Right ventricle myocardium superior (tissue), 1 donor: ENCODE measurements at places on chromosomes 16 and 17.

GRCh38 chr16:83393196-83393981, 414.4 kb upstream of the HSBP1 start:
- DNase-seq = no peak

- DNase-seq = no peak
These were observed 42.7 kb downstream of the GNA13 start for GRCh38 chr17:65013613-65014391.

DNA sequence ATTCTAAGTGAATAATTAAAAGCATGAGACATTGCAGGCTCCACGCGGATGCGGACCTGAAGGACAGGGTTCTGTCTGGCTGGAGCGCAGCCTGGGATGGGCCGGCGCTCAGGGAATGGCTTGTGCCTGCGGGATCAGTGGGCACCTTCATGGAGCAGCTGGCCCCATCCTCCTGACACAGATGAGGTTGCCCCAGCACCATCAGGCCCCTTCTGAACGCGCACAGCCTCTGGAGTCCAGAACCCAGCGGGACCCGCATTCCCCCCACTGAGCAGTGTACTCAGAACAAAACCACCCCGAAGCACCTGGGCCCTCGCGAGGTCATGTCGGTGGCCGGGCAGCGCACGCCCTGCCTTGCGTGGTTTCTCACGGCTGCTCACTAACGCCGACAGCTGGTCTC, 70.5 kb upstream of the CHMP6 start:
- DNase-seq = no peak

DNA sequence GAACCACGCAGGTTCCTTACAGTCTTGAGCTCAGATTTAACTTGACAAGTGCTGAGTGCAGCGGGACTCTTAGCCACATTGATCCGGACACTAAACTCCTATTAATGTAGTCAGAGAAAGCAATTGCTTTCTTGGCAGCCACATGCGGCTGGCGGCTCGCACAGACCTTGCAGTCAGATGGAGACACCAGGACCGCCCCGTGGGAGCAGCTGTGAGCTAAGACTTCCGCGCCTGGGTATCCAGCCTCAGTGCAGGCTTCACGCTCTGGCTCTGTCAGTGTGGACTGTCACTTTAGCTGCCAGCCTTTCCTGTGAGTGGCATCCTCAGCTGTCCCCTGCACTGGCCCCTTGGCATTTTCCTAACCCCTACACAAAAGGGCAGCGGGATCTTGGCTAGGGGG, 80.9 kb upstream of the NLRP1 start:
- DNase-seq = no peak

DNA sequence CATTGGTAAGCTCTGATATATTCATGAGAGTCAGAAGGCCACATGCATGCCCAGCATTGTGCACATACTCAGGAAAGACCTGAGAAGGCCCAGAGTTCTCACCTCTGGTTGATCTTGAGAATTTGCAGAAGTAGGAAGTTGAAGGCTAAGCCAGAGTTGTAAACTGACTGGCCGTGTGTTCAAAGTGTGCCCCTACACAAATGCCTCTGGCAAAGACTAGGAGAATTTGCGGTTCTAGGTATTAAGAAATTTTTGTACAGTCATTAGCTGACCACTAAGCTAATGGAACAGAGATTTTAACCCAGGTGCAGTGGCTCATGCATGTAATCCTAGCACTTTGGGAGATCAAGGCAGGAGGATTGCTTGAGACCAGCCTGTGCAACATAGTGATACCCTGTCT, 25.0 kb downstream of the FBXL20 start:
- no peak for DNase-seq

GRCh38 chr16:49373504-49373903, at the start of gene C16orf78:
Gene C16orf78, plus strand, starts transcription at chr16:49373804. Its CDS starts 136 bp downstream, at chr16:49373940.
- no peak for DNase-seq

- no peak for DNase-seq
These were observed 56.4 kb upstream of the NLRP1 start for GRCh38 chr17:5640726-5641125.

GRCh38 chr17:32319548-32319905, 22.4 kb downstream of the C17orf75 start:
- DNase-seq = peak; percentile 86

- DNase-seq = no peak
These were observed 488.9 kb upstream of the CA10 start for GRCh38 chr17:52647411-52647810.

GRCh38 chr16:7423434-7424044, 90.9 kb downstream of the RBFOX1 start:
- DNase-seq = no peak

GRCh38 chr17:967122-967521, 12.5 kb downstream of the NXN start:
- DNase-seq = peak; percentile 32

- DNase-seq = peak; percentile 75
These were observed 8.1 kb upstream of the CPNE2 start for GRCh38 chr16:57084257-57084770.

- no peak for DNase-seq
These were observed 190.7 kb downstream of the AXIN2 start for GRCh38 chr17:65370669-65371131.

- DNase-seq = no peak
These were observed 18.5 kb upstream of the CPD start for GRCh38 chr17:30360086-30360808.

DNA sequence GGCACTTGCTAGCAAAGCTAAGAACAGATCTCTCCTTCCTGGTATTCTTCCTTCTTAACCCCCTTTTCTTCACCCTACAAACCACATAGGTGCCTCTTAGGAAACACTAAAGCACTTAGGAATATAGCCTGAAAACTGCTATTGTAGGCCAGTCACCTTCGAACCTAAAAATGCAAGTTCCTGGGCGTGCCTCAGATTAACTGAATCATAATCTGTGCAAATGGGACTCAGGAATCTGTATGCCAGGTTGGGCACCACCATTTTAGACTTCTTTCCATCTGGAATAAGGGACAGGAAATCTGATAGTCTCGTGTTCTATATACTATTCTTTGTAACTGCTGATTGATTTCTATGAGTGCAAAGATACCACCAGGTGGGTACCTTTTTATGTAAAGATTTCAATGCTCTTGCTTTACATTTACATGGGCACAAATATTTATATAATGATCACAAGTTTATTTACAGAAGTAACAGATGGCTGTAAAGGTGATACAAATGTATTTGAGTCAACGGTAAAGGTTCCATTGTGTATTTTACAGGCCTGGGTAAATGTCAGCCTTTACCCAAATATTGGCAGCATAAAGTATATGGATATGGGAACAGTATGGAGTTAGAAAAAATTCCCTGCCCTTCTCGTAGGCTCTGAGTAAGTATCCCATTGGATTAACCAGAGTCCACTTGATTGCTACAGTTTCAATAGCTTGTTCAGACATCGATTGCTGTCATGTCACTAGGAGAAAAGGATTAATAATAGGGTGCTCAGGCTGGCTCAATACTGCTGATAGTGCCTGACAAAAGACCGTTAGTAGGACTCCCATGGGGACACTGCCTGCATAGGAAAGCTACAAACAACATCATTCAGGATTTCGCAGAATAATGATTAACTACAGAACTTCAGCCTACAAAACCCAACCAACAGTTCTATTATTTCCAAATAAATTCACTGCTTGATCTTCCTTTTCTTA, 124.7 kb downstream of the SNX11 start:
- no peak for DNase-seq

GRCh38 chr17:9929871-9930270, 24.8 kb upstream of the RCVRN start:
- DNase-seq = peak; percentile 22

DNA sequence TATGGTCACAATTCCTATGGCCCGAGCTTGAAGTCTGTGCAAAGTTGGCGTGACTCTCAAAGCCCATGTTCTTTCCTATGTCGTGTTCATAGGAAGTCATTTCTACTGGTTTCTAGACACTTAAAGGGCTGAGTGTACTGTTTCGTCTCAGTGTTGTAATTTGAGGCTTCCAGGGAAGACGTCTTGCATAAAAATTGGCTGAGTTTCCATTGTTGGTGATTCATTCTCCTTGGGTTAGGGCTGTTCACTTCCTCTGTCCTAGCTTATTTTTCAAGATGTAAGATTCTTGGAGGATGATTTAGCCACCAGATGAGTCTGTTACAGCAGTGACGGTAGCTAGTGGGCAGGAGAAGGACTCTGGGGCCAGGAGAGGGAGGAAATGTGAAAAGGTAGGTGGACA, 43.1 kb downstream of the PIK3R5 start:
- no peak for DNase-seq

DNA sequence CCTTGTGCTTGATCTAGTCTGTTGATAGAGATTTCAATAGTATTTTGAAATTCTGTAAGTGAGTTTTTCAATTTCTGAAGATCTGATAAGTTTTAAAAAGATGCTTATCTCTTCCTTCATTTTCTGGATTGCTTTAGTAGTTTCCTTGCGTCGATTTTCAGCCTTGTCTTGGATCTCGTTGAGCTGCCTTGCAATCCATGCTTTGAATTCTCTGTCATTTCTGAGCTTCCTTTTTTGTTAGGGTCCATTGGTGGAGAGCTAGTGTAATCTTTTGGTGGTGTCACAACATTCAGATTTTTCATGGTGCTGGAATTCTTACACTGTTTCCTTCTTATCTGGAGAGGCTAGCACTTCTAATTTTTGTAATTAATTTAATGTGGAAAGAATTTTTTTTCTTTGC, 61.1 kb downstream of the SLFN11 start:
- no peak for DNase-seq

DNA sequence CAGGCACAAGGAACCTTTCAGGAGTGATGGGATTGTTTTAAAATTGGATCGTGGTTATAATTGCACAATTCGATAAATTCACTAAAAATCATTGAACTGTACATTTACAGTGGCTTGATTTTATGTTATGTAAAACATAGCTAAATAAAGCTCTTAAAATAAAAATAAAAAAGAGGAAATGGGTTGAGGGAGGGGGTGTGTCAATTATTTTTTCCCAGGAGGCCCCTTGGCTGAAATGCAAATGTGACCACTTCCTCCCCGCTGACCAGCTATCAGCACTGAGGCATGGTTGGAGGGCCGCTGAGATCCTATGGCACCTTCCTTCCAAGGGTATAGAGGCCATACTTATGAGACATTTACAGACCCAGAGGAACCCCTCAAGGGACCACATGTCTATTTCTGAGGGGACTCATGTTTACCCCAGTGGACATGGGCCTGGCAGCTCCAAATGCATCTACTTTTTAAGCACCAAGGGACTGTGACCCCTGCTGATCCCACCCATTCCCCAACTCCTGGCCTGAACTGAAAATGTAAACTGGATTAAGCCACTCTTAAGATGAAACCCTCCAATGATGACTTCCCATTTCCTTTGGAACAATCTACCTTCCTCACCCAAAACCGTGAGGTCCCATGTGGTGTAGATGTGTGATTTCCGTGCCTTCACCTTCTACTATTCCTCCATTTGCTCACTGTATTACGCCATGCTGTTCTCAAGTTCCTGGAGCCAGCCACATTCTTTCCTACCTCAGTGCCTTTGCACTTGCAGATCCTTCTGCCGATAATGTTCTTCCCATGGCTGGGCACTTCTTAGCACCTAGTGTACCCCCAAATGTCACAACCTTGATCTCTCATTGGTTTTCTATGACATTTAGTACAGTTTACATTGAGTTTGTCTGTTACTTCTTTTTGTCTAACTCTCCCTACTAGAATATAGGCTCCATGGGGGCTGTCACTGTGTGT, 2.8 kb upstream of the IL21R start:
- DNase-seq = no peak

DNA sequence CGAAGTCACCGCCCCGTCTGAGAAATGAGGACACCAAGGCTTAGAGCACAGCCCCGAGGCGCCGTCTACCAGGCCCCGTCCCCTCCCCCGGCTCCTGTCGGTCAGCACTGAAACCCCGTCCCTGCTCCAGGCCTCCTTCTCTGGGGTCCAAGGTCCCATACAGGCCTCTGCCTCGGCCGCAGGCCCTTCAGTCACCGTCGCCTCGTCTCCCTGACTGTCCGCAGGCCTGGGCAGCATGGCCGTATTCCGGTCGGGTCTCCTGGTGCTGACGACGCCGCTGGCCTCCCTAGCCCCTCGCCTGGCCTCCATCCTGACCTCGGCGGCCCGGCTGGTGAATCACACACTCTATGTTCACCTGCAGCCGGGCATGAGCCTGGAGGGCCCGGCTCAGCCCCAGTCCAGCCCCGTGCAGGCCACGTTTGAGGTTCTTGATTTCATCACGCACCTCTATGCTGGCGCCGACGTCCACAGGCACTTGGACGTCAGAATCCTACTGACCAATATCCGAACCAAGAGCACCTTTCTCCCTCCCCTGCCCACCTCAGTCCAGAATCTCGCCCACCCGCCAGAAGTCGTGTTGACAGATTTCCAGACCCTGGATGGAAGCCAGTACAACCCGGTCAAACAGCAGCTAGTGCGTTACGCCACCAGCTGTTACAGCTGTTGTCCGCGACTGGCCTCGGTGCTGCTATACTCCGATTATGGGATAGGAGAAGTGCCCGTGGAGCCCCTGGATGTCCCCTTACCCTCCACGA, 617 bp downstream of the COASY start:
- peak; percentile 55 for DNase-seq

DNA sequence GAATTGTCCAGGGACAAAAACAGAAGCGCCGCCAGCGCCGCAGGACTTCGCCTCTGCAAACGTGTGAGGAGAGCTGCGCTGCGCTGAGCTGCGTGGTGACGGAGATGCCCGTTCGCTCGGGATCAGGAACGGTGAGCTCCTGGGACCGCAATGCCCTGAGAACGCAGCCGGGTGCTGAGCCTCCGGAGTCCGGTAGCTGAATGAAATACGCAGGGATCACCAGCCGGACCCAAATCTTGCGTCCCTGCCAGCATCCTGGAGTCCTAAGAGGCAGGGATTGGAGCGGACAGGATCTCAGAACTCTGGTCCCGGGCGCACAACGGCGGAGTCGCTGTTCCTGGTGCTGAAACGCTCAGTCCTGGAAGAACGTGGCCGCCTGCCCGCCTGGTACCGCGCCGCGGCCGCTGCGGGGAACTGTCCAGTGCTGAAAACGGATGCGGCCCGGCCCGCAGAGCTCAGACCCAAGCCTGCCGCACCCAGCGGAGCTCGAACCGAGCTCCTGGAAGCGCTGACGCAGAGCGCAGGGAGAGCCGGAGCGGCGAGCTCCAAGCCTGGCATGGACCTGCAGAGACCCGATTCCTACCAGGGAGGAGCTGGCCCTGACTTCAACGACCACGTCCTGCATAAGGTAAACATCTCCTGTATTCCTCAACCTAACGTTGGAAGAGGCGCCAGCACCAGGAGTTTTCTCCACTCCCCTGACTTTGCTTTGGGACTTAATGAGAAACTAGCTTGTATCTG, 41.5 kb downstream of the CD300LF start:
- peak; percentile 88 for DNase-seq

DNA sequence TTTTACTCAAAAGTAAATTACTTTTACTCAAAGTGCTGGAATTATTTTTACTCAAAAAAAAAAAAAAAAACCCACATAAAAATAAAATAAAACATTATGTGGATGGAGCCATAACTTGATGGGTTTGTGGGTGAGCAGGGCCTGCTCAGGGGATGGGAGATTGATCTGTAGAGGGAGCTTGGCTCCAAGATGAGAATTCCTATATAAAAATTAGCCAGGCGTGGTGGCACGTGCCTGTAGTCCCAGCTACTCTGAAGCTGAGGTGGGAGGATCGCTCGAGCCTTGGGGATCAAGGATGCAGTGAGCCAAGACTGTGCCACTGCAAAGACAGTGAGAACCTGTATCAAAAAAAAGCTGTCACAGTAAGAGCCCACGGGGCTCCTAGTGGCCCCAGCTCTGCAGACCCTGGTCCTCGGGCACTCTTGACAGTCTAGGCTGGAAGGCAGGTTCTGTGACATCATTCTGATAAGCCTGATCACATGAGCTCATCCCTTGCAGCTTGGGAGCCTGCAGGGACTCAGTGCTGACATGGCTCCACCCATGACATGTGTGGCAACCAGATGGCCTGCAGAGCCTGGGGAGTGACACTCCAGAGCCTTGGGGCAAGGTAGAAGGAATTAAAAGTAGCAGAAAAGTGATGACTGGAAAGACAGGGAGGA, 42.5 kb downstream of the ST3GAL2 start:
- DNase-seq = no peak
